ENCODE measurements at places on chromosomes 2 and 18.
A peak's percentile ranks its signal among the peaks of the same experiment; 100 is the strongest.

GRCh38 chr2:148490840-148491439 is 153.6 kb upstream of the EPC2 start:
- no peak for DNase-seq

DNA sequence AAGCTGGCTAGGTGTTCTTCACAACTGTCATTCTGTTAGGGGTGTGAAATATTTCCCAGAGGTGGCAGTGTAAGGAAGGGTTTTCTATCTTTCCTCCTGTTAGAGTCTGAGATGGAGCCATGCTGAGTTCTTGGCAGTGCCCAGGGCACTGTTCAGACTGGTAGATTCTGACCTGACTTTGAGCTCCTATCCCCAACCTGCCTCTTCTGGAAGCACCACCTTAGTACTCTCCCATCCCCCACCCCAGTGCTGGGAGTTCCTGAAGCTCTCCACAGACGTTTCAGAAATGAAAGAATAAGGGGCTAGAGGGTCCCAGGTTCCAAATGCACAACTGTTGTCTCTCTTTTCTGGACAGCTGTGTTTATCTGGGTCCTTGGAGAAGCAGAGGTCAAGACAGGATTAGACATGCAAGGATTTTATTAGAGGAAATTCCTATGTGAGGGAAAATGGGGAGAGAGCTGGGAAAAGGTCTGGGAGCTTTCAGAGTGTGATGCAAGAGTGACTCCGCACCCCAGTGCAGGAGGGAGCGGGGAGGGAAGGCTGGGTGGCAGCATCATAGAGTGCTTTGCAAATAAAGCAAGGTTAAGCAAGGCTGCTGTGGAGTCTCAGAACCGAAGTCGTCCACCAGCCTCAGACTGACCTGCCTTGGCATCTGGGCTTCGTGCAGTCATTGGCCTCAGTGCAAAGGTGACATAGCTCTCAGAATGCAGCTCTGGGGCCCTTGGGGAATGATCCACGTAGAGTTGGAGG is 75.5 kb downstream of the SLC4A3 start:
- DNase-seq, result no peak

GRCh38 chr2:129606496-129607270 is 372.8 kb upstream of the RAB6C start:
- DNase-seq, result no peak

- DNase-seq, result no peak
Observed at GRCh38 chr18:48064978-48065600, 134.6 kb upstream of the SMAD2 start.

DNA sequence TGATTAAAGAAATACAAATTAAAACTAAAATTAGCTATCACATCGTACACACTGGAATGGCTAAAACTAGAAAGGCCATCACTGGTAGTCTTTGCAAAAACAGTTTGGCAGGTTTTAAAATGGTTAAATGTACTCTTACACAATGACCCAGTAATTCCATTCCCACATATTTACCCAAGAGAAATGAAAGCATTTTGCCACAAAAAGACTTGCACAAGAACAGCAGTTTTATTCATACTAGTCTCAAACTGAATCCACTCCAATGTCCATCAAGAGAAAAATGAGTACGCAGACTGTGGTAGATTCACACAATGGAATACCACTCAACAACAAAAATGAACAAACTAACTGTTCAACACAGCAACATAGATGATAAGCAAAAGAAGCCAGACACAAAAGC is 29.1 kb downstream of the SP140L start:
- no peak for DNase-seq

- no peak for DNase-seq
Observed at GRCh38 chr2:86628091-86628522, 4.4 kb upstream of the RNF103 start.

GRCh38 chr2:10331027-10331701 is 28.5 kb downstream of the HPCAL1 start:
- peak; percentile 67 for DNase-seq

DNA sequence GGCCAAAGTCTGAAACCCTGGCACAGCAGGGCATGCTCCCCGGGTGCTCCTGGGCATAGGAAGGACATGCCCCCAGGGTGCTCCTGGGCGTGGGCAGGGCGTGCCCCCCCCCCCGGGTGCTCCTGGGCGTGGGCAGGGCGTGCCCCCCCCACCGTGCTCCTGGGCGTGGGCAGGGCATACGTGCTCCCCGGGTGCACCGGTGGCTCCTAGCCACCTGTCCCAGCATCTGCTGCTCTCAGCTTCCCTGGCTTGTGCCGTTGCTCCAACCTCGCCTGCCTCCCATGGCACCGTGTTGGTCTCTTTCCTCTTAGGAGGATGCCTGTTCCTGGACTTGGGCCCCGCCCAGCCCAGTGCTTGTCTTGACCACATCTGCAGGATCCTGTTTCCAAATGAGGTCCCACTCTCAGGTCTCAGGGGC is 95.6 kb upstream of the CTDP1 start:
- no peak for DNase-seq

DNA sequence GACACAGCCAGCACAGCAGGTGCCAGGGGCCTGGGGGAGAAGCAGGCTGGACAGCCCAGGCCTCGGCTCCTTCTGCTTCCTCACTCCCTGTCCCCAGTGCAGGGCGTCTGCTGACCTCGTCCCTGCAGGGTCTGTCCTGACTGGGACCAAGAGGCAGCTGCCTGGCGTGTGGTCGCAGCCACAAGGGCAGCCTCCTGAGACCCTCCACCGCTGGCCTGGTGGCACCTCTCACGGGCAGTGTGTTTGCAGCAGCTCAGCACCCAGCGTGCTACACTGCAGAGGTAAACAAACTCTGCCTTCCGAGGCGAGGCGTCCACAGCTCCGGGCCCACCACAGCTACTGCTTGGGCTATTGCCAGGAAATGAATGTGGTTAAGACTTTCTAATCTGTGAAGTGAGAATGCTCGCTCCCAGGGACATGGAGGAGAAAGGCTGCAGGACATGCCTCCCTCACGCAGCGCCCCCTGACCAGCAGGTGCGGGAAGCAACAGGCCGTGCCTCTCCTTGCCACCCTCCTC is 46.1 kb upstream of the HPCAL1 start:
- no peak for DNase-seq

- DNase-seq, result no peak
Observed at GRCh38 chr2:218008060-218009040, 5.6 kb upstream of the TNS1 start.

GRCh38 chr2:188819792-188820191 is 154.4 kb upstream of the COL3A1 start:
- DNase-seq, result no peak

- DNase-seq, result no peak
Observed at GRCh38 chr18:74574916-74575315, 22.8 kb upstream of the ZNF407 start.

GRCh38 chr2:96072746-96073145 is 38.0 kb upstream of the GPAT2 start:
- DNase-seq, result no peak

DNA sequence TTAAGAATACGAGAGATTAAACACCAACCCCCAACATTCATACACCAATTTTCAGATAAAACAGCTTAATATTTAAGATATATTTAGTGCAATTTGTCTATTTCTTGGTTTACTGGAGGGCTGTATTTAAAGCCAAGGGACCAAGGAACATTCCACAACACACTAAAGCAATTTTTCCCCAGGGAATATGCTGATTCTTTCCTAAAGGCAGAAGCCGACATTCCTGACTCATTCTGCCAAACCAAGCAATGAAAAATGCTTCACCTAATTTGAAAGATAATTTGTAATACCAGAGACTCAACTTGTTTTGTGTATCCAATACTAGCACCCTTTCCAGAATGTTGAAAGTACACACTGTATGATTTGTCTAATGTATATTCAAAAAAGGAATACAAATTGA is 1267.6 kb upstream of the PIK3C3 start:
- DNase-seq, result no peak

- DNase-seq, result no peak
Observed at GRCh38 chr2:21008790-21009661, 34.8 kb downstream of the APOB start.

DNA sequence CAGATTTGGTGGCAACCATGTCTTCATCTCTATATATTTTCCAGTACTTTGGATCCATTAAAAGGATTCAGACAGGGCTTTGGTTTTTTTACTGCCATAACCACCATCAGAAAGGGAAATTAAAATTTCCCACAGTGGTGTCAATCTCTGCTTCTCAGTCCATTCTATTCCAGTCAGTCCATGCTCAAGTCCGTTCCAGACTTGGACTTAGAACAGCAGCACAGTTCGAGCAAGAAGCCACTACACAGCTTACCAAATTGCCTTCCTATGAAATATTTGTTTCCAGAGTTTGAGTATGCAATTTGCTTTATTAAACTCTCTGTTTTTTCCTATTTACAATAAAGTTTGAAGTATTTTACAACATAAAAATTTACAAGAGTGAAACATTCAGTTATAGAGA is 306.5 kb upstream of the GULP1 start:
- DNase-seq, result no peak

DNA sequence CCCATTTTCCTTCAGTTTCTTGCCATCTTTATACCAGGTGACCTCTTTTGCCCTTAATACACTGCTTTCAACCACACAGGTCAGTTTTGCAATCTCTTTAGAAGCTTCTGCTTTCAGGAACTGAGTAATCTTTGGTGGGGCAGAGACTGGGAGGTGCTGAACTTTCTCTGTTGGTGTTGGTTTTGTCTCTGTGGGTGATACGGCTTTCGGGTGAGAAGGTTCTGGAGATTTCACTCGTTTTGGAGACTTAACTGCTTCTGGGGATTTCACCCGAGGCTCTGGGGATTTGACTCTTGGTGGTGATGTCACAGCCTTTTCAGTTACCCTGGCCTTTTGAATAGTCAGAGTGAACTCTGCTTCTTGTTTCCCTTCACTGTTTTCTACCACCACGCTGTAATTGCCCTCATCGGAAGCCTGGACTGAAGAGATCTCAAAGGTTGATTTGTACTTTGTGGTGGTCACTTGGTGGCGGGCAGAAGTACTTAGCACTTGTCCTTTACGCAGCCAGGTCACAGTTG is 50.4 kb downstream of the PLEKHA3 start:
- DNase-seq, result no peak

DNA sequence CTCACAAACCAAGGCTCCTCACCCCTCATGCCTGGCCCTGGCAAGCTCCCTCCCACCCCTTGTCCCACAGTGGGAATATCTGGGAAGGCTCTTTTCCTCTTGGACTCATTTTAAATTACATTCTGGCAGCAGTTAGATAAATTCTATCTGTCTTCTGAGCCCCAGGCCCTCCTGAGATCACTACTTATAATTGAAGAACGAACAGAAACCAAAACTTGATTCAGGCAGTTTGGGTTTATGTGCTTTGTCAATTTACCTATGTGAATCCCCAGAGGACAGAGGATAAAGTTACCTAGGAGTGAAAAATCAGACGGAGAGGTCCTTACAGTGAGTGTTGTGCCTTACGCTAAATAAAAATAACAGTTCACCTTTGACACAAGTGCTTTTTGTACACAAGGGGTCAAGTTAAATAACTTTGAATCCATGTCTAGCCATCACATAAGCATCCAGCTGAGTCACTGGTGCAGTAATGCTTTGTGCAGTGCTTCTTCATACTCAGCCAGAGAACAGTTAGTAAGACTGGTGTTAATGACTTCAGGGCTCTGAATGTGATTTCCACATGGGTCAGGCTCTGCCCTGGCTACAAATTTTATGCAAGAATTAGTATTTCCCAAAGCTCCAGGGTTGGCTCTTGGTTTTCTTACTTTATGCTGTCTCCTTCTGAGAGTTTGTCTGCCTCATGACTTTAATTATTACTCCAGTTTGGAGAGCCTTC is 329.3 kb downstream of the INSIG2 start:
- no peak for DNase-seq

- DNase-seq, result peak; percentile 13
Observed at GRCh38 chr2:143258126-143258892, 129.1 kb downstream of the ARHGAP15 start.

DNA sequence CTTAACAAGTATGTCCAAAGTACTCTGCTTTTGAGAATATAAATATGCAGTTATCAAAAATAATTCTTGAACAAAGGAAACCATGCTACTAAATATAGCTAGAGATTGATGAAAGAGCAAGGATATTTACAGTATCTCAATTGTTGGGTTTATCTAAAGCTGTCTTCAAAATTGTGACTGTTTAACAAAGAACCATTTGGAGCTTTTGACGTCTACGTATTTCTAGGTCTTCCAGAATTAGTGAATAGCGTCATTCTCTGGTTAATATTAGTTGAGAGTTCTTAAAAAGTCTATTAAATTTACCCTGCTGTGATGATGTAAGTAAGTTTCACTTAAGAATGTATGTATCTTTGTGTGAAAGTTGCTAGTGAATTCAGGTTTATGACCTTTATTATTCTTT is 223.1 kb upstream of the SIX3 start:
- no peak for DNase-seq

- DNase-seq, result no peak
Observed at GRCh38 chr2:142853912-142854311, 23.6 kb upstream of the KYNU start.

- DNase-seq, result no peak
Observed at GRCh38 chr2:108393197-108393596, 15.4 kb downstream of the SULT1C4 start.

DNA sequence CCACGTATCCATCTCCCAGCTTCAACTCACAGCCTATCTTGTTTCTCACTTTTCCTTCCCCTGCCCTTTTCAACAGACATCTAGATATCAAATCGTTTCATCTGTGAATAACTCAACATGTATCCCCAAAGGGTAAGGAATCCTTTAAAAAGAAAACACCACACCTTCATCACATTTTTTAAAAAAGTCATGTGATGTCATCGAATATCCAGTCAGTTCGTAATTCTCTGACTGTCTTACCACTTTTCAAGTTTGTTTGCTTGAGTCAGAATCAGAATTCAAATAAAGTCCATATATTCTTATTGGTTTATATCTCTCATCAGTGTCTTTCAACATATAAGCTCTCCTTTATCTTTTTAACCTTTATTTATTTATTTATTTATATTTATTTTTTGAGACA is 5.4 kb upstream of the LONRF2 start:
- no peak for DNase-seq

GRCh38 chr18:33924576-33924975 is 300.1 kb downstream of the NOL4 start:
- no peak for DNase-seq

DNA sequence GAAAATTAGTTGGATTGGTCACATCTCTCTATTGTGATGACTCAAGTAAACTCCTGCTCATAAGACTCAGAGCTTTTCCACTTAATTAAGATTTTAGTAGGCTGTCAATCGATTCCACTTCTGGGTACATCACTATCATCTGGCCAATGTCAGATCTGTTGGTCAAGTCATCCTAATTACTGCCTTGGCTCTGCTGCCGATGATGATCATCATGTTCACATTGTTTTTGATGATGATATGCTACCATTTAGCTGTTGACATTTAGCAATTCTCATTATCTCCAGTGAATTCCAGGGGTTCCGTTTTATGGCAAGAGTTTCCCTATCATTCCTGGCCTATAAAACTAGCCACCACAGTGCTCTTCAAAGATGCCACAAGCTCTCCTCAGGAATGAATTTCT is 253.4 kb downstream of the IKZF2 start:
- no peak for DNase-seq

Measured in activated CD4-positive, alpha-beta T cell treated with anti-CD3 and anti-CD28 coated beads, Interleukin-2, amount 50 U/mL, for 1 hour (primary cell).